HFFc6 (cell line): ENCODE measurements at places on chromosomes 12 and 14.

DNA sequence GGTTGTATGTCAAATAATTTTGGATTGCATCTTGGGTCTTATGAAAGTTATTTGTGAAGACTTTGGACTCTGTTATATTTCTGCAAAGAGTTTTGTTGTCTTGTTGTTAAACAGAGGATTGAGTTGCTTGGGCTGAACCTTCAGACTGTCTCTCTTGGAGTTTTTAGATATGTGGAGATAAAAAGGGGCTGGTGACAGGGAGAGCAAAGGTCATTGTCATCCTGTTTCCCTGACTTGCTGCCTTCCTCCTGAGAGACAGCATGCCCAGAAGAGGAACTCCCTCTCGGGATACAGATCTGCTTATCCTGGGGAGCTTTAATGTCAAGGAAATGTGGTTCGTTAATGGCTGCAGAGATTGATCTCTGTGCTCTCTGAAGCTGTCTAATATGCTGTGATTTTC, 47.6 kb upstream of the RFLNA start:
- no peak for DNase-seq

GRCh38 chr12:93098077-93098476, 169.0 kb upstream of the EEA1 start:
- peak; percentile 25 for DNase-seq

- no peak for DNase-seq
These were observed 105.6 kb downstream of the PCNX1 start for GRCh38 chr14:71012888-71013287.

DNA sequence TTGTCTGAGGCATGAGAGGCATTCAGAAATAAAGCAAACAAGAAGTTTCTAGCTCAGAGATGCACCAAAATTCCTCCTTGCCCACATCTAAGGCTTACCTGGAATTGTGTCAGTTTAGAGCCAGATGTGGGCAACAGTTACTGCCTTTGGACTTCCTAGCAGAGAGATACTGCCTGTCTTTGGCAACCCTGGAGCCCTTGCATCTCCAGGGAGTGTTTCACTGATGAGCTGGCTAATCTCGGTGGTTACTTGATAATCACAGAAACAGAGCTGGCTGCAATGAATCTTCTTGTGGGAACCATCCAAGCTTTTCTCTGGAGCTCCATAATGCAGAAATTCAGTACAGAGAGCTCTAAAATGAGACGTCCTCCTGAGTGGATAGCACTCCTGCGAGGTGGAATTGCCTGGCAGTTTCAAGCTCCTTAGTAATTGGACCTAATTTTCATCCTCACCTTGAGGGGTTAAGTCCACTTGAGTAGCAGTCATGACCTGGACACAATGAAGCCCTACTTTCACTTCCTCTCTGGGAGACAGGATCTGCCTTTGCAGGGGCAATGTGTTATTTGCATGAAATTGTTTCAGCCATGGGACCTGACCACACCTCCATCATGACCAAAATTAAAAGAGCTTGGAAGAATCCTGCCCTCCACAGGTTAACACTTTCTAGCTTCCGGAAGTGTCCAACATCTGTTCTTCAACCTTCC, 108.8 kb upstream of the ARHGAP5 start:
- peak; percentile 29 for DNase-seq

DNA sequence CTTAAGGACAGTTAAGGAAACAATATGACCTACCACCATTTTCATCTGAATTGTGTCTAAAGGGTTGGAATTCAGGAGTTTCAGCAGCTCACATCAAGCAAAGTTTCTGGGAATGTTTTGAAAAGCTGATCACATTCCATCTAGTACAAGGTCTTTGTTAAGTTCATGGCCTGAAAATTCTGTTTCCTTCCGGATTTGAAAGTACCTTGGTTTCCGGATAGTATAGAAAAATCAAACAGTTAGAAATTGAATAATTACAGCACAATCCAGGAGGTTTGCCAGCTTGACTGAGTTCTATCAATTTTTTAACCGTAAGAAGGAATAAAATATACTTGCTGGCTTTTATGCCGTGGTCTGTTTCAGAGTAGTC, 136.5 kb downstream of the HMGA2 start:
- DNase-seq: no peak

- peak; percentile 36 for DNase-seq
These were observed 93.3 kb downstream of the DAAM1 start for GRCh38 chr14:59281609-59282377.

- no peak for DNase-seq
These were observed 71.4 kb upstream of the PARP11 start for GRCh38 chr12:3944620-3945019.

GRCh38 chr12:53190108-53190729, 9.5 kb upstream of the CSAD start:
- DNase-seq: peak; percentile 37

DNA sequence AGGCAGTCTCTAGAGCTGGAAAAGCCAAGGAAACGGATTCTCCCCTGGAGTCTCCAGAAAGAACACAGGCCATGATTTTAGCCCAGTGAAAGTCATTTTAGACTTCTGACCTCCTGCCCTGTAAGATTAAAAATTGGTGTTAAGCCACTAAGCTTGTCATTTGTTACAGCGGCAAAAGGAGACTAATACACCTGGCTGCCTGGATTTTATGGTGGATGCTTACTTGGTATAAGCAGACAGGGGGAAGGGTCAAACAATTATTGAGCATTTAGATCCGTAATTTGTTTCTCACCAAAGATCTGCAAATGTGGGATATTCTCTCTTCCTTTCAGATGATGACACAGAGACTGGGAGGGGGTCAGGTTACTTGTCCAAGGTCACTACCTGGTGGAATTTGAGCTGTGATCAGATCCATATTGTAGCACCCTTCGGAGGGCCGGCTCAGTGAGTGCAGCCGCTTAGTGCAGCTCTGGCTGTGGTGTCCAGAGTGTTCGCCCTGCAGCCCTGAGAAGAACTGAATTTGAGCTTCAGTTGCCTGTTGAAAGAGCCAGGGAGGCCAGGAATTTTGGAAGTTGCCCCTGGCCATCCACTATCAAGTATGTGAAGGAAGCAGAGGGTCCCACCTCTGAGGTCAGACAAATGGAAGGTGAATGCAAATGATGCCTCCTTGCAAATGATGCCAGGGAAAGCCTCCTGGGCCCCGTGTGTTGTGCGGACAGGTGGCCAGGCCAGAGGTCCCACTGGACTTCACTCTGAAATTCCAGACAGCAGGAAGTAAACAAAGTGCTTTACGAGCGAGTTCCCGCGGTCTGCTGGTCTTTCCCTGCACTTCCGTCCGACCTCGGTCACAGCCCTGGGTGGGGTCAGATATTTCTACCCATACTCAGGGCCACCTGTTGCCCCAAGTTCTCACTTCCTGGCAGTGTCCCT, 15.1 kb downstream of the GLRX5 start:
- no peak for DNase-seq

- peak; percentile 47 for DNase-seq
These were observed 5.9 kb upstream of the RERG start for GRCh38 chr12:15227004-15227679.

- DNase-seq: no peak
These were observed 55.5 kb downstream of the DYRK2 start for GRCh38 chr12:67704071-67704470.

- no peak for DNase-seq
These were observed 29.4 kb downstream of the ELK3 start for GRCh38 chr12:96223411-96224218.

DNA sequence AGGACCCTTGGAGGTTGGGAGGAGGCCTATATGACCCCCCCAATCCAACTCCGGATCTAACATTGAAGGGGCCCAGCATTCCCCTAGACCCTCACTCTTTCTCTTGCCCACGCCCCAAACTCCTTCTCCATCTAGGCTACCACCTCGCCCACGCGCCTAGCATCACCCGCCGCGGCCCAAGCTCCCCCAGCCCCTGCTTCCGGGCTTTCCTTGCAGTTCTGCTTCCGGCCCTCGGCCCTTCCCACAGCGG, 445 bp downstream of the CERS5 start:
- no peak for DNase-seq

DNA sequence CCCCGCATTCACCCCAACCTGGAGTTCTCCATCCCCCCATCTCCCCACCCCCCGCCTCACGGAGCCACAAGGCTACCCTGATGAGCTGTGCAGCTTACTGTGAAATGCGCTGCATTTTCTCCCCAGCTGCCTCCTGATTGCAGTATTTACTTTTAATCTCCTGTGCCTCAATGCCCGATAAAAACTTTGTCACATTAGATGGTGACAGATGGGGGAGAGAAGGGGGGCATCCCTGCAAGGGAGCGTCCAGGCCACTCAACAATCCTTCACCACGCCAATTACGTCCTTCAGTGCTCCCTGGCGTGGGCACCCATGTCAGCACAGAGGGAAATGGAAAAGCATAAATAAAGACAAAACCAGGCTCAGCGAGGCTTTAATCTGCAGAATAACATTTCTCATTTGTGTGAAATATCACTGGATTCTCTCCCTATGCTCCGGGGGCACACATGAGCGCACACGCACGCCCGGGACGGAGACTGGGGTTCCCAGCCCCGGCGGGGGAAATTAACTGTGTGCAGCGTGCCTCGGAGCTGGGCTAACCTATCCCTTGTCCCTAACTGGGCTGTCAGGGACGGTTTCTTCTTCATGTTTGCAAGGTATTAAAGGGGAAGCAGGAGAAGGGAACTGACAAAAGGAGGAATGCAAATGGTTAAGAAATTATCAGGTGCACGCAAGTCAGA, 186.7 kb upstream of the VASH1 start:
- no peak for DNase-seq

DNA sequence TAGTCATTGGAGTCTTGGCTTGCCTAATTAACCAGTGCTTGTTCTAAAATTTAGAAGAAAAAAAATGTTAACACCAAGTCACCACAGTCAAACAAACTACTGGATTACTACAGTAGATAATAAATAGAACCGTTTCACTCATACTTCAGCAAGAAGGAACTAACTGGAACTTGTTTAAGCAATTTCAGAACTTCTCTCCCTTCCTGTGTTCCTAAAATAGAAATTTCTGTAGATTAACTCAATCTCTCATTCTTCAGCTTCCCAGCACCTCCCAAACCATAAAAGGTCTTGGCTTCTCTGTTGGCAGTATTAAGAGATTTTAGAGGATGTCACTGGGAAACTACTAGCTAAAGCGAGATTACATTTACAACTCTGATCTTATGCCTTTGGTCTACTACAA, 18.6 kb downstream of the GNS start:
- no peak for DNase-seq

- no peak for DNase-seq
These were observed 923.3 kb downstream of the DIO2 start for GRCh38 chr14:79287976-79288375.

GRCh38 chr14:76643887-76644286, 117.4 kb upstream of the VASH1 start:
- DNase-seq: no peak

- DNase-seq: no peak
These were observed 669 bp downstream of the FANCM start for GRCh38 chr14:45136399-45136798.

DNA sequence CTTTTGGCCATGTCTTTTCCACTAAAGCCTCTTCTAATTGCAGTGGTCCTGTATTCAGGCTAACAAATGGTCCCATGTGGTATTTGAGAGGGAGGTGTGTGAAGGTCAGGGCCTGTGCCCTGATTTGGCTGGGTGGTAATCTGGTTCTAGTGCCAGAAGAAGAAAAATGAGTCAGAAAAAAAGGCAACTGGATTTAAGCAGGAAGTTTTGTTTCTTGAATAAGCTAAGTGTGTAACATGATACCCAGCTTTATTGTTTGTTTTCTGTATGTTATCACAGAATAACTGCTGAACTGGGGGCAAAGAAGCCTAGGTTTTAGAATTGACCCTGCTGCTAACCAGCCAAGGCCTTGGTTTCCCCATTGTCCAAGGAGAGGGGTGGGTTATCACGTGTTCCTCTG, 134.0 kb downstream of the ANO6 start:
- no peak for DNase-seq

GRCh38 chr14:21264025-21264801, 5.0 kb downstream of the HNRNPC start:
- DNase-seq: peak; percentile 87

GRCh38 chr14:36069535-36069900, 107.0 kb downstream of the PTCSC3 start:
- peak; percentile 9 for DNase-seq

DNA sequence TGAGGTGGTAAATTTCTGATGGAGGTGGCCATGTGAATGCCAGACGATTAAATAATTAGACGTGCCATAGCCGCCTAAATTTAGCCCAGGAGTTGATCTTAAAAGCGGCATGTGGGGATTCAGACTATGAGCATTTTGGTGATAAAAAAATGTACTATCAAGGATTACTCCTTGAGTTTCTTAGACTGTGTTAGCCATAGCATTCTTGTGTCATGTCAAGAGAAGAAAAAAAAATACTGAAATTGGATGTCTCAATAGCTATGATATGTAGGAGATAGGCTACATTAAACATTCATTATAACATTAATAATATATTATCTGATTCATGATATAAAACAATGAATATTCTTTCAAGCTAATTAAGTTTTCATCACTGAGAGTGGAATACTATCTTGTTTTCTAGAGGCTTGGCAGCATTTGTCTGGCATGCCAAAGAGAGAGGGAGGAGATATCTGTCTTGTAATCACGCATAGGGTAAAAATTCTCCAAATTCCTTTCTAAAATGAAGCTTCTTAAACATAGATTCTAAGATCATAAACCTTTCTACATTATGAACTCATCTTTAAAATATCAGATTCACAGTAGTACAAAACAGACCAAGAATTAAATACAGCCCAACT, 727.0 kb downstream of the C12orf50 start:
- no peak for DNase-seq

GRCh38 chr12:70309348-70309747, 56.7 kb upstream of the KCNMB4 start:
- DNase-seq: no peak
